ENCODE measurements at places on chromosomes 1 and 21.

GRCh38 chr1:168498159-168498631, 45.6 kb downstream of the XCL2 start:
- no peak for DNase-seq

DNA sequence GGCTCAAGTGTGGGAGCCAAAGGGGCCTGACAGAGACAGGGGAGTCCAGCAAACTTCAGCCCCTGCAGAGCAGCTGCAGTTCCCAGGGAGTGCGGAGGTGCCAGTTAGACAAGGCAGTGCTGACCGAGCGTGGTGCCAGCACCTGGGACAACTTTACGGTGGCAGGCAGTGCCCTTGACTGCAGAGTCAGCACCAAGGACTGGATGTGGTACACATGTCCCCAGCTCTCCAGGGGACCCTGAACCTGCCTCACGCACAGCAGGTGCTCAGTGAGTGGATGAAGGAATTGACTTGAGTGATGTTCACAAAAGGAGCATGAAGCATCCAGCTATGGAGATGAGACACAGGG, 296.5 kb downstream of the SIPA1L2 start:
- DNase-seq, result no peak

DNA sequence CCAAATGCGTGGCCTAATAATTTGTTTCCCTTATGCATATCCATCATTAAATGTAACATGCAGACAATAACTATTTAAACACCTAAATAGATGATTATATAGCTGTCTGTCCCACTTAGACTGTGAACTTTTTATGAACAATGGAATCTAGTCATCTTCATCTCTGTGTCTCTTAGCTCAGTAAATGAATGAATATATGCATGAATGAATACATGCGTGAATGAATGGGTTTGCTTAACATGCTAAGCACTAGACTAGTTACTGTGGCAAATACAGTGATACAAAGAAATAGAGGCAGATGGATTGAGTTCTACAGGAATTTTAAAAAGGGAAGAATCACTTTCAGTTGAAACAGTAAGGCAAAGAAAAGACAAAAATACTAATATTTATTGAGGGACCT, 232.0 kb downstream of the FGGY start:
- no peak for DNase-seq

DNA sequence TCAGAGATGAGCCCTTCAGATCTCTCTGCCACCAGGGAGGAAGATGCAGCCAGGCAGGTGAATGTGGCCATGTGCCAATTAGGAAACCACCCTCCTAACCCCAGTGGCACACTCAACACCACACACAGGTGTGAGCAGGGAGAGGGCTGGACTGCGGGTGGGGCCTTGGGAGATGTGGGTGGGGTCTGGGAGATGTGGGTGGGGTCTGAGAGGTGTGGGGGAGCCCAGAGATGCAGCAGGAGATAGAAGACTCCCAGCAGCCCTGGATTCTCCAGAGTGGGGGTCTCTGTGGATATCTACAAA, 43.2 kb upstream of the COL6A1 start:
- no peak for DNase-seq

- DNase-seq, result no peak
These were observed 12.4 kb downstream of the CDC14A start for GRCh38 chr1:100364697-100365096.

- no peak for DNase-seq
These were observed 24.9 kb downstream of the TSNAX start for GRCh38 chr1:231553320-231553719.

All from retinal pigment epithelial cell (primary cell).